ENCODE measurements at places on chromosomes 5 and 9. TPM values are rescaled to one million over a fixed set of nuclear protein-coding genes. Genes with fewer than 3 reads are reported as not detected.
A peak's percentile ranks its signal among the peaks of the same experiment; 100 is the strongest.

- DNase-seq = peak; percentile 78
These were observed 20.7 kb downstream of the PTPN3 start for GRCh38 chr9:109477258-109478050.

DNA sequence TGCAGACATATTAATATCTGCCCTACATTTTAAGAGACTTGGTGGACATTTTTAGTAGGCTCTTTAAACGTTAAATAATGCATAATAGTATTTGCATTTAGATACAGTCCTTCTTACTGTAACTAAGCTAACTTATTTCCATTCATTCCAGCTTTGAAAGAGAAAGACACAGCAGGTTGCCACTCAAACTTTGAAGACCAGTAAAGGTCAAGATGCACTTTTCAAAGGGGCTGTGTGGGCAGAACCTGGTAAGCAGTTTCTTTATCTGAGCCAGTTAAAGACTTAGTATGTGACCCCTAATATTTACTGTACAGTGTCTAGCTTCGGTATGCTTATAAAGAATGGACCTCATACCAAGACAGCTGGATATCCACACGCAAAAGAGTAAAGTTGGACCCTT, 20.8 kb downstream of the PLGRKT start:
- no peak for DNase-seq

- no peak for DNase-seq
These were observed 79.4 kb downstream of the NLN start for GRCh38 chr5:65801352-65801783.

- no peak for DNase-seq
These were observed 140.8 kb downstream of the RXRA start for GRCh38 chr9:134466869-134467616.

DNA sequence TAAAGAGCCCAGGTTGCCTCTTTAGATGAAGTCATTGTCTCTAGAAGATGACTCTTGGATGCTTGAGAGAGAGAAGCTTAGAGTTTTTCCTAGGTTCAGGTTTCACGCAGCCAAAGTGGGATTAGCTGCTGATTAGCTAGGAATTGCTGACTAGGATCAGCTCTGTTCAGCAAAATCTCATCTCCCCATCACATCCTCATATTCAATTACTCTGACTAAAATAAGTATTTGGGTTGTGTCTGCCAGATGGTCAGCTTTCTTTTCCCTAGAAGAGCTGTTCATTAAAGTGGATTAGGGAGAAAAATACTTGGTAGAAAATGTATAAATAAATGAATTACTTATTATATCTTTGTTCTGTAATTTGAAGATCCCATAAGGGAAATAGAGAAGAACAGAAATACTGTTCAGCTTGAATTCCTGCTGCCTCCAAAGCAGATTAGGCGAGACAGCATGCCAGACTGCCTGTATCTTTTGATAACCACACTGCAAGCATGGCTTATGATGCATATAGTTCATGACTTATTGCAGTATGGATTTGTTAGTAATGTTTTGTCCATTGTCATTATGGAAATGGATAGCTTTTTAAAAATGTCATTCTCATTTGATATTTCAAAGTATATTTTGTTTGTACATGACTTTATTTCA, 184.8 kb upstream of the CD180 start:
- DNase-seq = no peak

PCDHA8 gene
- not detected for polyA plus RNA-seq

All from left renal pelvis (tissue), 4 donors.